ENCODE measurements at places on chromosomes 2 and 18.

GRCh38 chr18:40993363-40993762, 961.7 kb upstream of the PIK3C3 start:
- no peak for DNase-seq

GRCh38 chr2:8857709-8858108, 20.3 kb upstream of the KIDINS220 start:
- no peak for DNase-seq

DNA sequence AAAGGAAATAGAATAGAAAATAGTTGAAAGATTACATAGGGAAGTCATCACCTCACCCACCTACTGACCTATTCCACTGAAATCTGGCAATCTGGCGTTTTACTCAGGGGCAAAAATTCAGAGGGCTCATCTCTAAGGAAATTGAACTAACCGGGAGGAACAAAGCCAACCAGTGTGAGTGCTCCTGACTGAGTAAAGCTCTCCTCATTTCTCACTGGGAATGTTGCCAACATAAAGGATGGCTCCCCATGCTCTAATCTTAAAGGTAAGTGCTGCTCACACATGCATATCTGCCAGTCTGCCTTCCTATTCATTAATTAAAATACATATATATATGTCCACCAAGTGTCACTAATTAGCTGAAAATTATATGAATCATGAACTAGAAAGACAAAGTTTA, 13.5 kb upstream of the DOK6 start:
- DNase-seq: no peak

DNA sequence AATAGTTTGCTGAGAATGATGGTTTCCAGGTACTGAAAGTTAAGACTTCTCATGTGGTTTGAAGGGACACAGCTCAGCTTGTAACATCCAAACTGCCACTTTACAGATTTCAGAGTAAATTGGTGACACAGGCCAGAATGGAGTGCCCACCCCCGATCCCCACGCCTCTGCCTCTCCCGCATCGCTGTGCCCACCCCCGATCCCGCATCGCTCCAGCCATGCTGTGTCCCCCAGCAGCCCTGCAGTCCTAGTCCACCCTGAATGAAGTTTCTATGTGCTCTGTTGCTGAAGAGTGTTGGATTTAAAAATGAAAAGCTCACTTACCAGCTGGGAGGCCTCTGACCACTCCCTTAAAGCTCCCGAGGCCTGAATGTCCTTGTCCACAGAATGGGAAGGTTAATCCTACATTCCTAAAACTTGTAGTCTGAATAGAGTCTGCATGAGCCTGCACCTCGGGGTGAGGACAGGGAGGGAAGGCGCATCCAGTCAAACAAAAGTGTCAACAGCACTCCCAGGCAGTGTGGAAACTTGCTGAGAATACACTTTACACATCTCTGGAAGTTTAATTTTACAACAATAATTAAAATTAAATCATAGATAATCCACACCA, 176.4 kb upstream of the ID2 start:
- no peak for DNase-seq

DNA sequence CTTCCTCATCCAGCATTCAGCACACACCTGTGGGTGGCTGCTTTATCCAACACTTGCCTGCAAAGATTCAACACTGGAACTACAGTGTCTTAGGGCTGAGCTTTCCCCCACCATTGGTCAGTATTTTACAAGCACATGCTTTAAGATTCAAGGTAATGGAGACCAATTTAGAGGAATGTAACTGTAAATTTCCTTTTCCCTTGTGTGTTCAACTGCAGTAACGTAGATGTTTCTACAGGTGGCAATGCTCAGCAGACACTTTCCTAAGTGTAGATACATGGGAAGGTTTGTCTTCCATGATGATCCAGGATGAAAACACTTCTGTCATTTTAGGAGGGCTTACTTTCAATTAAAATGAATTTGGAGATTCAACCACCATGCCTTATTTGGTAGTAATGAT, 143.6 kb upstream of the PXDN start:
- no peak for DNase-seq

GRCh38 chr2:402721-403120, 114.8 kb upstream of the ALKAL2 start:
- no peak for DNase-seq

GRCh38 chr2:40404517-40404916, 47.4 kb downstream of the SLC8A1 start:
- no peak for DNase-seq

DNA sequence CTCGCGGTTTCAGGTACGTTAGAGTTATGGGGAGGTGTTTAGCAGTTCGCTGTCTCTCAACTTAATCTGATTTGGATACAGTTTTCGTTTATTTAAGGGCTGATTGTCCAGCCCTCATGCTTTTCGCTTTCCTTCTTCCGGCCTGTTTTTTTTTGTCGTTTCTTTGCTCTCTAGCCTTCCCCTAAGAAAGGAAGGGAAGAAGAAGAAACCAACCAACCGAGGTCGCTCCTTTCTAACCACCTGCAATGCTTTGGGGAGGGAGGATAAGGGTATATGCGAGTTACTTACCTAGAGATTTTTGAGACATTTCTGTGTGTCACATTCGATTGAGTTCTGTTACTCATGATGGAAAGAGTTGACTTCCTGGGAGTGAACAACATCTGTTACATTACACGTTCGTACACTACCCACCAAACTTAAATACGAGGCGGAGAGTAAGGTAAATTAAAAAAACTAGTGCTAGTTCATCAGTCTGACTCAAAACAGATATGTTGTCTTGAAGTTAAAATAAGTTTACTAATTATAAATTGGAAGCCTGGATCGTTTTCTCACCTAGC, 918 bp downstream of the EIF5B start:
- DNase-seq: no peak

DNA sequence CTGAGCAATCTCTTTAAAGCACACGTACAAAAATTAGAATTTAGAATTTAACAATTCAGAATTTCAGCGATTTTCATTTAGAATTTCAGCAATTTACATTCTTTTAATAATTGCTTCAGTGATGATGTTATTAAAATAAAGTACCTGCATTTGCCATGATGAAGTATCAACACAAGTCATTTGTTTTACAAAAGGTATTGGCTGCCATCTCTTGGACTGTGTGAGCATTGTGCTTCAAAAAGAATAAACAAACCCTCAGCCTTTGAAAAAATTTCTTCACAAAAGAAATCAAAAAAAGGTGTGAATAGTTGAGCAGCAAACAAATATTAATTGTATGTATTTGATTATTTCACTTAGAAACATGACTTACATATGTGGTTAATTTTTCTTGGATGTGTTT, 27.1 kb upstream of the ZC3H15 start:
- DNase-seq: no peak

DNA sequence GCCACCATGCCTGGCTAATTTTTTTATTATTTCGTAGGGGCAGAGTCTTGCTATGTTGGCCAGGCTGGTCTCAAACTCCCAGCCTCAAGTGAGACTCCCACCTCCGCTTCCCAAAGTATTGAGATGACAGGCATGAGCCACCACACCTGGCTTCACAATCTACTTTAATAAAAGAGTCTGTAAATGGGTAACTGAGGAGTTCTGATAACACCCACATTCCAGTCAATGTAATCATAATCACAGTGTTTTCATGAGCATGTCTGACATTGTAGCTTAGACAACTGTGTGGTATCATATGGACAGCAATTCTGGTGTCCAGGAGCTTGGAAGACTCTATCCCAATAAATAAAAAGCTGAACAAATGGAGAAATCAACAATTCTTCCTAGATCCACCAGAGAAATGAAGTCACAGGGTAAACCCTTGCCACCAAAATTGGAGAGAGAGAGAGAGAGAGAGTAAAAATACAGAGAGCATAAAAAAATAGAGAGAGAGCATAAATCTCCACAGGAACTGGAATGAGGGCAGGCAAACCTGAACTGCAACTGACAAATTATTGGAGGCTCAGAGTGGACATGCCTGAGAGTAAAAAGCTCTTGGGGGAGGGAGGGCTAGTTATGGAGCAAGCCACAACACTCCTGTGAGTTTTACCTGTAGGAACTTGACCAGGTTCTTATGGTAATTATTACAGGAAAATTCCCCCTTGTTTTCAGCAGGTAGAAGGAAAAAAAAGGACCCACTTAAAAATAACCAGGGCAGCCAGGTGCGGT, 12.4 kb upstream of the NBEAL1 start:
- DNase-seq: no peak

- DNase-seq: no peak
These were observed 24.0 kb downstream of the MAP3K19 start for GRCh38 chr2:135022952-135023880.

DNA sequence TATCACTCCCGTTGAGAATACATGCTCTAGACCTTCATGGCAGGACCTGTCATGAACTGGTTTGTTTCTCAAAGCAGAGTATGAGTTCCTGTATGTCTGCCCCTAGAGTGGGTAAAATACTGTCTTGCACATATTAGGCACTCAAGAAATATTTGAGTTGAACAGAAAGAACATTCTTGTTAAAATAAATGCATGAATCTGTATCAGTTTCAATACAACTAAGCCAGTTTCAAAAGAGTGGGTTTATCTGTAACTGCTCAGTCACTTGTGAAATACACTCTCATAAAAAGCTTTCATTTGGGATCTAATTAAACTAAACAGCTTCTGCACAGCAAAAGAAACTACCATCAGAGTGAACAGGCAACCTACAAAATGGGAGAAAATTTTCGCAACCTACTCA, 69.2 kb downstream of the RFTN2 start:
- no peak for DNase-seq
